CD4-positive, alpha-beta T cell (primary cell): ENCODE measurements at places on chromosomes 11 and 22. TPM values are rescaled to one million over a fixed set of nuclear protein-coding genes. Genes with fewer than 3 reads are reported as not detected.

DNA sequence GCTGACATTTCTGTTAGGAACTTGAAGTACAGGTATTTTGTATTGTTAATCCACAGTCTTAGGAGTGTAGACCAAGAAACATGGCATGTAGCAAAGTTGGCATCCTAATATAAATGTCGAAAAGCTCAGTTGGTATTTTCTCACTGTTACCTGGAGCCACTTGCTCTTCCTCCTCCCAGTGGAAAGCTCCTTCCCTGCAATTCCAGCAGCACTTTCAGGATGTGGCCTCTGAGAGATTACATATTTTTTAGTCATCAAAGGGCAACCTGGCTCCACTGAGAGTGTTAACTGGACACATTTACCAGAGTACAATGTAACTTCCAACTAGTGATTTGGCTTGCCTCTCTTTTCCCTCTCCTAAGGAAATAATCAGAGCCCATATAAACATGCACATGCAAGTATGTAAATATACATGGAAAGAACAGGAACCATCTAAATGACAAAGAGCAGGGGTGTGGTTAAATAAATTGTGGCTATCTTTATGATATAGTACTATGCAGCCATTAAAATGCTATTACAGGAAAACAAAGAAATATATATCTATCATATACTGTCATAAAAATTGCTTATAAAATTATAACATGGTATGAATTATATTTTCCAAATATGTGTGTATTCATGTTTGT is 14.3 kb upstream of the EED start:
- DNase-seq: no peak

DNA sequence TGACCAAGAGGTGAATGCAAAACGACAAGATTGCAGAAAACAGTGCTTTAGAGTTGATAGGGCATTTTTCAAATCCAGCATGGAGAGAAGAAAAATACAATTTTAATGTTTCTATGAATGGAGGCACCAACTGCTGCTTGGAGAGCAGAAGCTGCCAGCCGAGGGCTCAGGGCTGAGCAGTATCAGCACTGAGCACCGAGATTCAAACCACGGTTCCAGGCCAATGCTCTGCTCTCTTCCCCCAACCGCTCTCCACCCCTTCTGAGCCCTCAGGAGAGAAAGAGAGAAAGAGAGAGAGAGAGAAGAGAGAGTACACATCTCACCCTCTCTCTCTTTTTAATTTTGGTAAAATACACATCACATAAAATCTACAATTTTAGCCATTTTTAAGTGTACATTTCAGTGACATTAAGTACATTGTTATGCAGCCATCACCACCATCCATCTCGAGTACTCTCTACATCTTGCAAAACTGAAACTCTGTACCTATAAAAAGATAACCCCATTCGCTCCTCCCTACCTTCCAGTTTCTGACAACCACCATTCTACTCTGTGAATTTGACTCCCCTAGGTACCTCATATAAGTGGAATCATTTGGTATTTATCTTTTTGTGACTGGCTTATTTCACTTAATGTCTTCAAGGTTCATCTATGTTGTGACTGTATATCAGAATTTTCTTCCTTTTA is 333.3 kb downstream of the MIAT start:
- no peak for DNase-seq

Gene NXPE1
- total RNA-seq: not detected

- DNase-seq: no peak
Observed at GRCh38 chr11:118206391-118207031, 18.3 kb downstream of the JAML start.

GRCh38 chr11:561148-562003 is 606 bp downstream of the RASSF7 start:
- no peak for DNase-seq
